ENCODE measurements at places on chromosomes 12 and 14.

DNA sequence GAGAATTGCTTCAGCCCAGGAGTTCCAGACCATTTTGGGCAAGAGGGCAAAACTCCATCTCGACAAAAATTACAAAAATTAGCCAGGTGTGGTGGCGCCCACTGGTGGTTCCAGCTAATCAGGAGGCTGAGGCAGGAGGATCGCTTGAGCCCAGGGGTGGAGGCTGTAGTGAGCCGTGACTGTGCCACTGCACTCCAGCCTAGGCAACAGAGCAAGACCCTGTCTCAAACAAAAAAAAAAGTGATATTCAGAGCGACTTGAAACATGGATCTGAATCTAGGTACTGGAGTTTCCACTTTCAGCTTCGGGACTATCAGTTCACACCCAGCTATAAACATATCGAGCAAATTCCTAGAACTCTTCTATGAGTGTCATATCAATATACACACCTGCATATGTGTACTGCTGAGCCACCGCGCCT is 16.3 kb upstream of the RNF34 start:
- DNase-seq = no peak

DNA sequence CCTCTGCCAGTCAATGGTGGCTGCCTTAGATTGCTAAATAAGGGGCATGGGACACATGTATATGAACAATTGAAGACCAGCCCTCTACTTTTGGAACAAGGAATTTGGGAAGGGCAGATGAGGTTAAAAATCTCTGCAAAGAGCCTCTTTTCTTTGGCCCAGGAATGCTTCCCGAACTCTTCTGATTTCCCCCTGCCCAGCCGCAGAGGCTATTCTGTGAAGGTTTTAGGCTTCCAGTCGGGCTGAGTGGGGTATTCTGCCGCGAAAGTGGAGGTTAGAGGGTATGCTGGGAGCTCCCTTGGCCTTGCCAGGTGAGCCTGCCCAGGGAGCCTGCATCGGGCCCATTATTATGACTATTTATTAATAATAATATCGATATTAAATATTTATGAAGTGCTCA is 1.2 kb downstream of the POU6F1 start:
- DNase-seq = no peak

DNA sequence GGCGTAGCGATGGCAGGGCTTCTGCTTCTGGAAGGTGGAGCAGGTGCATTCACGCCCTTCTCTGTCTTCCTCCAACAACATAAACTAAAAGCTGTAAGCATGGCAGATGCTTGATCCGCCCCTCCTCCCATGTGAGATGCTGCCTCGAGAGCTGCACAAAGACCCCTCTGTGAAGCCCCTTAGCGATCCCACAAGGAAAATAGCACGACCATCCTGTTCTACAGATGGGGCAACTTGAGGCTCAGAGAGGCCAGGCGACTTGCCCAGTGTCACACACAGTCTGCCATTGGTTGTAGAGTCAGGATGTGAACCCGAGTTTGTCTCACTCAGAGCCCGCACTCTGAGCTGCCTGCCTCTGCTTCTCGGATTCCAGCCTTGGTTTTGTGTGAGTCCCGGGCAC is 144.4 kb downstream of the SCARB1 start:
- DNase-seq = no peak

DNA sequence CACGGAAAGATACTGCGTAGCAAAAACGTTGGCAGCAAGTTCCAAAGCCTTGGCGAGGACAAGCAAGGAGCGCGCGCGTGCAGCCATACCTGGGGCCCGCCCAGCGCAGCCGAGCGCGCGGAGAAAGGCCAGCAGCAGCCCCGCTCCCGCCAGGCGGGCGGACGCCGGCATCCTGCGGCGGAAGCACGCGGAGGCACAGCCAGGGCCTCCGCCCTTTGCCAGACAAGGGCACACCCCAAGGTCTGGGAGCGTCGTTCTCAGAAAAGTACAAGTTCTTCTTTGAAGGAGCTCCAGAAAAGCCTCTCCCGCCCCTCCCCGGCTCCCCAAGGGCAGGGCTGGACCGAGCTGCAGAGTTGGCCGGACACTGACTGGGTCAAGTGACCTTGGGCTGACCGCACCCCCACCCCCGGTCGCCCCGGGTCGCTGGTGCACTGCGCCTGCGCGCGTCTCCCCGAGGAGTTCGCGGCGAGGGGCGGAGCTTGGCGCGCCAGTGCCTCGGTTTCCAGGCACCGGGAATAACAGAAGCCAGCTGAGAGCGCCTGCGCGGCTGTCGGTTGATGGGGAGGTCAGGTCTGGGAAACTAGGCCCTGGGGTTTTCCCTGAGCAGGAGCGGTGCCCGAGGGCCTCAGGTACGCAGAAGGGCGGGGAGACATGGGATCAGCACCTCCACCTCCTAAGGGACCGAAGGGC is at the start of gene ZC2HC1C:
ZC2HC1C (plus strand) TSS at position 521 of the 690 bp plus-strand sequence. CDS start 933 bp downstream, outside the sequence.
- peak; percentile 87 for DNase-seq

DNA sequence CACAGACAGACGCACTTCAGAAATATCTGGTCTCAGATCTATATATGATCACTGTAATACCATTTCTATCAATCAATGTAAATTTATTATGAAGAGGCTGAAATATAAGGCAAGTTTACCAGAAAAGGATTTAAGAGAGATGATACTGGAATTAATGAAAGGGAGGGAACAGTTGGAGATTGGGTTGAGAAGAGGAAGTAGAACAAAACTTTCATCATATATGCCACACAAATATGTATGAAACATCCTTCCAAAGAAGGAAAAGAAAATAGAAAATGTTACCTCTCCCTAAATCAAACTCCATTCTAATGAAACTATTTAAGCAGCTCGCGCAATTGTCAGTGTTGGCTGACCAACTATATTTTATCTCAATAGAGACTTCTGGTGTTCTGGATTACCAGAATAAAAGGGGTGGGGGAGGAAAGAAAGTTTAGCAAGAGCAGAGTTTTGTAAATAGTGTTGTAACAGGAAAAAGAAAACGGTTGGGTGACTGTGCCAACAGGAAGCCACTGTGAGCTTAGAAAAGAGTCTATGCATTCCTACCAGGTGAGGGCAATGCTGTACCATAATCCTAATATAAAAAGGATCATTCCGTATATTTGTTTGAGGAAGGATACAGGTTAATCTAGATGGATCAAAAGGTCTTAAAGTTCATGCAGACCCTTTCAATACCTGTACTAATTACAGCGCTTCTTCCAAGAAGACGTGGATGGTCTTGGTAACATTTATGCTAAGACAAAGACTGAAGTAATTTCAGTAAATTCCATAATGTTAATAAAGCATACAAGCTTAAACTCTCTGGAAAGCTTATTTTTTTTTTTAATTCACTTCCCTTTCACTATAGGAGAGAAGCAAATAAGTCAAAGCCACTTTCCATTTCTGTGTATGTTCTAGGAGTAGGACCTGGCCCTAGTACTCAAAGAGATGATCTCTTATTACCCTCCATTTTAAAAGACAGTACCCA is 14.5 kb upstream of the LLPH start:
- DNase-seq = peak; percentile 82

- peak; percentile 66 for DNase-seq
Measured at GRCh38 chr12:5309654-5310053, 122.3 kb upstream of the NTF3 start.

GRCh38 chr12:62865937-62866336 is 69.0 kb downstream of the PPM1H start:
- no peak for DNase-seq

Data from ACHN (cell line).